T-cell (primary cell): ENCODE measurements at places on chromosomes 2 and 18.

GRCh38 chr2:66324356-66324755 lies 110.6 kb upstream of the MEIS1 start:
- no peak for DNase-seq

DNA sequence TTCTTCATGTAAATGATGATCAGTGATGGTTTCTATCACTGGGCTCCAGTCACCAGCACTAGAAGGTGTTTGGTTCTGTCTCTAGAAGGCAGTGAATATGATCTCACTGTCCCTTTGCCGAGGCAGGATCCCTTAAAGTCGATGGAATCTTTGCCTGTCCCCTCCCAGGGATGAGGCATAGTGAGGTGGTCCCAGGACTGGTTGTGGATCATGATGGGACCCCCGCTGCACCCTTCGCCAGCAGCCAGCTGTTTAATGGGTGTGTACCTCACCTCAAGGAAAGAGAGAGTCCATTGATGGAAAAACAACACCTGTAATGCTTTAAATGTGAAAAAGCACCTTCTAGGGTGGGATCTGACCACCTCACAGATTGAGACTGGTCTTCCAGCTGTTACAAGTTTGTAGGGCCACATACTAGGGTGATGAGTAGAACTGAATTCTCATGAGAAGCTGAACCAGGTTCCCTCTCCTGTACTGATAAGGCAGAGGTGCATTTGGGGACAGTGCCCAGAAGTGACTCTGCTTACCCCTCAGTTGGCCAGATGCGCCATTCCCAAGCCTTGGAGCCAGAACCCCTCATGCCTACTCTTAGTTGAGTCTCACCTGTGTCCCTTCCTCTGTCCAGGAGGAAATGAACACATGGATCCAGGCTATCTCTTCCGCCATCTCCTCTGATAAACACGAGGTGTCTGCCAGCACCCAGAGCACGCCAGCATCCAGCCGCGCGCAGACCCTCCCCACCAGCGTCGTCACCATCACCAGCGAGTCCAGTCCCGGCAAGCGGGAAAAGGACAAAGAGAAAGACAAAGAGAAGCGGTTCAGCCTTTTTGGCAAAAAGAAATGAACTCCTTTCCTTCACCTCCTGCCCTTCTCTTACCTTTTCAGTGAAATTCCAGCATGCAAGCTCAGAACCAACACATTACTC lies 55.5 kb upstream of the EML6 start:
- DNase-seq = no peak

DNA sequence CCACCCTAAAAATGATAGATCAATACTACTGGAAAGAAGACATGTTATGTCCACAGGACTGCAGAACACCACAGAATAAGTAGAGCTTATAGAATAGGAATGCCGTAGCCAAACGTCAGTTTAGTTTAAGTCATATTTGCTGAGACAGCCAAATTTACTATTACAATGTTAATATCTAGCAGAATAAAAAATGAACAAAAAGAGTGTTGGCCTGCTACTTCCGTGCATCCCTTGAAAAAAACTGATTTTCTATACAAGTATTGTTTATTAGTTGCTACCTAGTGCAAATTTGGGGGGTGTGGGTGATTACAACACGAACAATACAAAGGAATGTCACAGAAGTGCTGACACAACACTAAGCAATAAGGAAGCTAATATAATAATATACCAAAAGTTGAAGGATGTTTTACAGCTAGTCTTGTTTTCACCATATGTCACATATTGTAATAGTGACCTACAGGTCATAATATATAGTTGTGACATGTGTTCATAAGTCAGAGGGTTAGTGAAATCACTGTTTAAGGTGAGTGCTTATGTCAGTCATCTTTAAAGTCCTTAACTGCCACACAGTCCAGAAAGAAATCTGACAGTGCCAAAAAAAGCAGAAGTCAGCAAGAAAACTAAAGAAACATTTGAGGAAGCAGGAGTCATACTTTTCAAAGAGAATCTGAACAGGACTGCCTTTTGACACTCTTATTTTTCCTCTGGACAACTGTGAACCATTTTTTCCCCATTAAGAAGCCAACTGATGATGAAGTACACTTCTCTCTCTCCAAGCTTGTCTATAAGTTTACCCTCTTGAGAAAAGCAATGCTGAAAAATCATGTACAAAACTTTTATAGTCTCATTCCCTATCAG lies 376.4 kb downstream of the ZEB2 start:
- DNase-seq = no peak

- no peak for DNase-seq
These were observed 1898.4 kb upstream of the CELF4 start for GRCh38 chr18:39464006-39464405.

DNA sequence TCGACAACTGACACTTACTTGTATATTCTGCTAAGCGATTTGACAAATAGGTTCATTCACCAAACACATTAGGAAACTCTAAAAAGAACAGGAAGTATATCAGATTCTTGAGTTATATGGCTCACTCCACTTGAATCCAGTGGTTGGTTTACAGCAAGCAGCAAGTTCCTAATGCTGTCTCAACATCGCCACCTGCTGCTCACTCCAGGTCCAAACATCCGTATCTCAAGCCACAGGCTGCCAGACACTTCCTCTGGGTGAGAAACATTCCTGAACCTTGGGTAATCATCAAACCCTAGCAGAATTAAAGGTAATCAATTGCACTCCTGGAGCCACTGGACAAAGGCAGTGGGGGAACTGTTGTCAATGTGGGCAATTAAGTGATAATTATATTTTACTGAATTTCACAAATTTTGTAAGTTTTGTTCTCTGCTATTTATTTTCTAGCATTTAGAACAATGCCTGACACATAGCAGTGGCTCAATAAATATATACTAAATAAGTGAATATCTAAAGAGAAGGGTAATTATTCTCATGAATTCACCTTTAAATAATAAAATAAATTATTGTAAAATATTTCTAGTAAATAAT lies 107.1 kb upstream of the TTN start:
- peak; percentile 53 for DNase-seq

GRCh38 chr2:231642631-231643494 lies 50.2 kb downstream of the TEX44 start:
- DNase-seq = no peak
